ENCODE measurements at places on chromosomes 6 and 20. TPM values are rescaled to one million over a fixed set of nuclear protein-coding genes. Genes with fewer than 3 reads are reported as not detected.

CNR1 gene
- polyA plus RNA-seq = 0.34 TPM

ELOVL2 gene
- polyA plus RNA-seq = 1.7 TPM

FAM162B gene
- polyA plus RNA-seq = not detected

GPR6 gene
- not detected for polyA plus RNA-seq

PRDM13 gene
- not detected for polyA plus RNA-seq

SOBP gene
- 17.4 TPM for polyA plus RNA-seq

KIAA0408 gene
- polyA plus RNA-seq = 16.2 TPM

CTSZ gene
- polyA plus RNA-seq = 108 TPM

LY6G6F gene
- not detected for polyA plus RNA-seq

TNFRSF6B gene
- 1.7 TPM for polyA plus RNA-seq

MAFB gene
- 8.7 TPM for polyA plus RNA-seq

HTR1E gene
- polyA plus RNA-seq = not detected

KHDC1L gene
- 0.35 TPM for polyA plus RNA-seq

CDH22 gene
- polyA plus RNA-seq = 0.18 TPM

PPP1R14C gene
- polyA plus RNA-seq = 57.3 TPM

SLC22A23 gene
- polyA plus RNA-seq = 7.1 TPM

HLA-DQA1 gene
- polyA plus RNA-seq = not detected

RAET1L gene
- not detected for polyA plus RNA-seq

LHFPL5 gene
- not detected for polyA plus RNA-seq

DNAAF9 gene
- polyA plus RNA-seq = 16.2 TPM

PRR18 gene
- 0.64 TPM for polyA plus RNA-seq

UBD gene
- polyA plus RNA-seq = not detected

CCM2L gene
- polyA plus RNA-seq = 4.9 TPM

SMOC2 gene
- polyA plus RNA-seq = 104 TPM

OPRL1 gene
- polyA plus RNA-seq = 1.1 TPM

Measured in muscle of arm (tissue), 14 donors.